ENCODE measurements at places on chromosomes 6 and 20.

DNA sequence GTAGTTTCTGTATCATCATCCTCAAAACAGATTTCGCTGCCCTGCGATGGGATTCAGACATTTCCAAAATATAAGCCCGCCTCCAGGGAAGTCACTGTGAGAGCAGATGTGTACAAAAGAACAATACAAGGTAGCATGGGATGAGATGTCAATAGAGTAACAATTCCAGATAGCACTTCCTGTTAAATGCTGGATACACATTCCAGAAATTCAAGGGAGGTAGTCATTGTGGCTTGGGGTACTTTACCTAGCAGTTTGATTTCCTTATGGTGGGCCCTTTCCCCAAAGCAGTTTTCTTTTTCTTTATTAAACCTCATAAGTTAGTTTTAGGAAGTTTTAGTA is 2.5 kb downstream of the RNF217 start:
- H3K4me1 ChIP-seq, result peaks cover 62% of the 10 kb centered on the region
- DNase-seq, result no peak
- H3K4me3 ChIP-seq, result peak overlapping the region; percentile 79
- peak overlapping the region; percentile 67 for H3K27ac ChIP-seq
- peaks cover 28% of the 10 kb centered on the region for H3K36me3 ChIP-seq
- H3K27me3 ChIP-seq, result no peaks in the 10 kb centered on the region

- no peaks in the 10 kb centered on the region for H3K4me1 ChIP-seq
- H3K27ac ChIP-seq, result no peak overlapping the region
- H3K36me3 ChIP-seq, result no peaks in the 10 kb centered on the region
- no peaks in the 10 kb centered on the region for H3K27me3 ChIP-seq
- H3K4me3 ChIP-seq, result no peak overlapping the region
- DNase-seq, result no peak
Observed at GRCh38 chr6:145561095-145562072, 173.9 kb downstream of the EPM2A start.

- no peaks in the 10 kb centered on the region for H3K36me3 ChIP-seq
- no peak for DNase-seq
- no peaks in the 10 kb centered on the region for H3K27me3 ChIP-seq
Observed at GRCh38 chr6:108897371-108897770, 49.1 kb downstream of the ARMC2 start.

GRCh38 chr6:8135276-8135675 is 32.9 kb upstream of the EEF1E1 start:
- H3K4me1 ChIP-seq, result peaks cover 3% of the 10 kb centered on the region
- no peak overlapping the region for H3K27ac ChIP-seq
- no peaks in the 10 kb centered on the region for H3K27me3 ChIP-seq
- H3K36me3 ChIP-seq, result no peaks in the 10 kb centered on the region

DNA sequence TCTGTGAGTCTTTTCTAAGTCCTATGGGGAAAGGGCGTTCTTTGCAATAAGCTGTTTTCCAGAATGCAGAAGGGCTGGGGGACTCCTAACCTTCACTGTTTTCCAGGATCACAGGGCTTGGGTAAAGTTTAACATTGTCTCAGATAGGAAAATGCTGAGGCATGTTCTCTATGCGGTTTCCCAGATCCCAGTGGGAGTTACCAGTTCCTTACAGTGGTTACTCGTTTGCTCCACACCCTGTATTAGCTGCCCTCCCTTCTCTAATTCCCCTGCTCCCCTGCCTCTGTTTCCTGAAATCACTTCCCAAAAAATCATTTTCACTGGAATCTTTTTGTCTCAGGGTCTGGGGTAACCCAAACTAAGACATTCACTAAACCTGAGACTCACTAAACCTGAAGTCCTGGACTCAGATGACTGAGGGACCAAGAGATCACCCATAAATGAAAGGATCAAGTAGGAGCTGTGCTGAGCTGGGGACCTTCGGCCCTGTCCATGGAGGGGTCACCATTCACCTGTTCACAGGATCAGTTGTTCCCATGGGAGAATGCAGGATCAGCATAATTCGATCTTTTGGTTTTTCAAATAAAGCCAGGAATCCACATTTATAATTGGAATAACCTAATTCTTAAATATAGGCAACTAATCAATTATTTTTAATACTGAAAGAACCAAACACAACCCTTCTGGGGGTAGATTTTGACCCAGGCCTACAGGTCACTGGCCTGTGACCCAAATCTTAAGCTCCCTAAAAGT is 76.2 kb downstream of the ISM1 start:
- no peaks in the 10 kb centered on the region for H3K4me1 ChIP-seq
- H3K27ac ChIP-seq, result no peak overlapping the region
- H3K27me3 ChIP-seq, result no peaks in the 10 kb centered on the region
- no peak for DNase-seq

GRCh38 chr6:71204741-71205140 is 83.9 kb upstream of the OGFRL1 start:
- DNase-seq, result no peak
- H3K4me3 ChIP-seq, result no peak overlapping the region
- H3K4me1 ChIP-seq, result no peaks in the 10 kb centered on the region
- H3K27ac ChIP-seq, result no peak overlapping the region
- no peaks in the 10 kb centered on the region for H3K27me3 ChIP-seq

DNA sequence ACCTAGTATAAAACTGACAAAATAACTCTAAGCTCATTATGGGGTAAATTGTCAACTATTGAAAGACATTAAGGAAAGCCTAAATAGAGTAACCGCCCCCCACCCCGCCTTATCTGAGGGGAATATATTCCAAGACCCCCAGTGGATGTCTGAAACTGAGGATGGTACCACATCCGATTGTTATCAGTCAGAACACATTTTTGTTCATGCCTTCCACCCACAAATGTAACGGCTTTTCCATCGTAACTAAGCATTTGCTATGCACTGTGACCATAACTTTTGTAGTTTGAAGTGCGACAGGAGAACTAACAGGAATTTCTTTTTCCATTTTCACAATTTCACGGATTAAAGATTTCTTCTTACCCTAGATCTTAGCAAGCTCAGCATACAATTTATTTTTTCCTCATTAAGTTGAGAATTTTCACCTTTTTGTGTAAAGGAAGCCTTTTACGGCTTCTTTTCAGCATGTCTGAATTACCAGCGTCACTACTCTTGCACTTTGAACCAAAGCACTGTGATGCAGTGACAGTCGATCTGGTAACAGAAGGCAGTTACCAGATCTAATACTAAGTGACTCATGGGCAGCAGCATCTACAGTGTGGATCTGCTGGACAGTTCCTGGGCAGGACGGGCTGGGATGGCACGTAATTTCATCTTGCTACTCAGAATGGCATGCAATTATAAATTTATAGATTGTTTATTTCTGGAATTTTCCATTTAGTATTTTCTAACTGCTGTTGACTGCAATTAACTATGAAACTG is 11.8 kb downstream of the CFAP61 start:
- no peak overlapping the region for H3K4me3 ChIP-seq
- H3K27me3 ChIP-seq, result peaks cover 16% of the 10 kb centered on the region
- H3K36me3 ChIP-seq, result no peaks in the 10 kb centered on the region
- no peak overlapping the region for H3K27ac ChIP-seq
- H3K4me1 ChIP-seq, result no peaks in the 10 kb centered on the region

DNA sequence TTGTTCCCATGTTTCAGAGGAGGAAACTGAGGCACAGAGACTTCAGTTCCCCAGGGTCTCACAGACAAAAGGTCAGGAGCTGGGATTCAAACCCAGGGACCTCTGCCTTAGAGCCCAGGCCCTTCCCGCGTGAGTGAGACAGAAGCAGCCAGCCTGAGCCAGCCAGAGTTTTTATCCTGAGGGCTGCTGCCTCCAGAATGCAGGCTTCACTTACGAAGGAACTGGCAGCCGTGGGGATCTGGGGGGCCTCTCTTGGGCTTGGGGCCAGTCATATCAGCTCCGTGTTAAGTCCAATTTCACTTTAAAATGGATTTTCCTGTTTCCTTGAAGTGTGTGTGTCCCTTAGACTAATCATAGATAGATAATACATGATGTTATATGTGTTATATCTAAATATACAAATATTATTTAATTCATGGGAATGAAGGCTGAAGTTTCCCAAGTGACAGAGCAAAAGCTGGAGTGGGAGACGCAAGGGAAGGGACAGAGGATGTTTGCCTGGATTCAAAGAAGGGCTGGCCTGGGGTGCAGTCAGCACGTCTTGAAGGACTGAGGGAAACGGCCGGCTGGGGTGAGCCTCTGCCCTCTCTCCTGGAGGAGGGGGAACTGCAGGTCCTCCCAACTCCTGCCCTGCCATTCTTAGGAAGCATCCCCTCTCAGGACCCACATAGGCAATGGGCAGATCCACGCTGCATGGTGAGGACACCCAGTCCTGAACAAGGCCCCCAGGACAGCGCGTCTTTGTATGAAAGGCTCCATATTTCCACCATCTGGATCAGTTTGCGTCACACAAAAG is 320.1 kb downstream of the CDH4 start:
- H3K27me3 ChIP-seq, result peaks cover 77% of the 10 kb centered on the region
- H3K4me1 ChIP-seq, result no peaks in the 10 kb centered on the region
- H3K36me3 ChIP-seq, result no peaks in the 10 kb centered on the region
- no peak for DNase-seq
- H3K27ac ChIP-seq, result no peak overlapping the region

DNA sequence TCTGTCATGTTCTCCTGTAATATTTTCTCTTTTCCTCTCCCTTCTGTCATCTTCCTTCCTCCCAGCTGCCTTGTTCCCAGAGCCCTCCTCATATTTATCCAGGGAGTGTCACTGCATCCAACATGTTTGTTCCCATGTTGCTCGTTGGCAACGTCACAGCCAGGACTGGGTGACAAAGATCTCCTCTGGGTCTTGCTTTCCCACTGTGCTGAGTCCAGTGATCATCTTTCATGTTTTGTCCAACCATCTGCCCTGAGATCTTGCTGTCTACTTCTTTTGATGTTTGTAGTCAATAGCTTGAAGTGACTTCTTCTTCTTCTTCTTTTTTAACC is 26.6 kb downstream of the FARS2 start:
- H3K4me3 ChIP-seq, result no peak overlapping the region
- H3K4me1 ChIP-seq, result no peaks in the 10 kb centered on the region
- no peaks in the 10 kb centered on the region for H3K27me3 ChIP-seq
- H3K36me3 ChIP-seq, result no peaks in the 10 kb centered on the region

GRCh38 chr6:110979565-110980101 is 2.2 kb upstream of the RPF2 start:
- H3K4me1 ChIP-seq, result peaks cover 9% of the 10 kb centered on the region
- H3K27ac ChIP-seq, result no peak overlapping the region
- H3K27me3 ChIP-seq, result no peaks in the 10 kb centered on the region
- no peak for DNase-seq
- H3K4me3 ChIP-seq, result no peak overlapping the region

DNA sequence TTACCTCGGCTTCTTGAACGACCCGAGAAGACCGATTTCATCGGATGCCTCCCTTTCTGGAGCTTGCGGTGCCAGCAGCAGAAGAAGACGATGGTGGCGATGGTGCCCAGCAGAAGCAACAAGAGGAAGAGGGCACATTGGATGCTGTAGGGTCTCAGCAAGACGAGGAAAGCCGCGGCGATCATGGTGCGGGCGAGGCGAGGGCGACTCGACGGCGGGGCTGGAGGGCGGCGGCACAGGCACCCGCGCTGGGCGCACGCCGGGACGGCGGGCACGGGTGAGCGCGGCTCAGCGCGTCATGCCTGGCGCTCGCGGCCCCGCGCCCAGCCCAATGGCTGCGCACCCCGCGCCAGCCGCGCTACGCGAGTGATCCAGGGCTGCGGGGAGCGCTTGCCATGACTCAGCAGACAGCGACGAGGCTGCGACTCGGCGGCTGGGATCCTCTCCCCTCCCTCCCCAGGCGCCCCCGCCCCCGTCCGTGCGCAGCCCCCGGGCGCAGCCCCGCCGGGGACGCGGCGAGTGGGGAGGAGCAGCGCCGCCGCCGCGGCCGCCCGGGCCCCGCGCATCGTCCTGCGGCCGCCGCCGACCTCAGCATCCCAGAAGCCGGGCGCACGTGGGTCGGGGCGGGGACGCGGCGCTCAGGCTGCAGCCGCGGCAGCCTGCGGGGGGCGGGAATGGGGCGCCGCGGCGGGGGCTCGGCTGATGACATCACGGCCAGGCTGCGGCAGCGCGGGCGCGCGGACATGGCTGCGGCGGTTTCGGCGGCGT is at the start of gene BEND6:
TSS of gene BEND6 (plus strand) at position 705 of the 768 bp plus-strand sequence. CDS start 26,704 bp downstream, outside the sequence.
- H3K4me1 ChIP-seq, result peaks cover 42% of the 10 kb centered on the region
- H3K27ac ChIP-seq, result peak within 1 kb of the TSS; percentile 93
- H3K27me3 ChIP-seq, result no peaks in the 10 kb centered on the region
- DNase-seq, result peak; percentile 55
